Breast epithelium (tissue), 4 donors: ENCODE measurements at places on chromosomes 12 and 14. TPM values are rescaled to one million over a fixed set of nuclear protein-coding genes. Genes with fewer than 3 reads are reported as not detected.

GRCh38 chr12:64688219-64688618 lies 71.0 kb downstream of the GNS start:
- DNase-seq = no peak

DNA sequence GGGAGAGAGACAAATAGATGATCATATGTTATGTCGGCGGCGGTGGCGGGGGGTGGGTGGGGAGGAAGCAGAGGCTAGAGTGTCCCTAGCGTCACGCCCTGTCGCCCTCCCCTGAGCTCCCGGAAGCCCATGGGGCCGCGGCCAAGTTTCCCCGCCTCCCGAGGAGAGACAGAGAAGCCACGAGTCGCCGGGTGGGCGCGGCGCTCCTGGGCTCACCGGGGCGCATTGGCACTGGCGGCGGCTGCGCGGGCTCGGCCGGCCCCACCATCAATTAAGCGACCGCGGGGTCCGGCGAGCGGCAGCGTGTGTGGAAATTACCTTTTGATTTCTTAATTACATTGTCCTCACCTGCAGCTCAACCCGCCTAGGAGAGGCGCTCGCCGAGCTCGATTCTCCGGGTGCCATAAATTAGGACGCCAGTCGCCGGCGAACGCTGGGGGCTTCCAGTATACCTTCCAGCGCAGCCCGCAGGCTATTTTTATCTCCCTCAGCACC lies 119.9 kb upstream of the LHX5 start:
- DNase-seq = no peak

- no peak for DNase-seq
Observed at GRCh38 chr12:125387206-125387605, 322.0 kb downstream of the AACS start.

DNA sequence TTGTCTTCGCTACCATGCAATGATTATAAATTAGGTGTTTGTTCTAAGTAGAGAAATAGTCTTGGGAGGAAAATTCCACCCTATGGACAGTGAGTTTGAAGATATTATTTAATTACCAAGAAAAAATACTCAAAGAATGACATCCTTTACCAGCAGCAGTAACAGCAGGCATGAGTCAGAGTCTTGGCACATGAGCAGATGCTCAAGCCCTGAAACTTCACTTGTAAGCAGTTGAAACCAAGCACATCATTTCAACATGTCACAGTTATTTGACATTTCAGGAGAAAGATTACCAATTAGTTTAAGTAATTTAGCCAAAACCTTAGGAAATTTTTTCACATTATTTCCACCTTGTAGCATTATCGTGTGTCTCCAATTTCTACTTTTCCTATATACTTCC lies 99.2 kb downstream of the C12orf50 start:
- no peak for DNase-seq

DNA sequence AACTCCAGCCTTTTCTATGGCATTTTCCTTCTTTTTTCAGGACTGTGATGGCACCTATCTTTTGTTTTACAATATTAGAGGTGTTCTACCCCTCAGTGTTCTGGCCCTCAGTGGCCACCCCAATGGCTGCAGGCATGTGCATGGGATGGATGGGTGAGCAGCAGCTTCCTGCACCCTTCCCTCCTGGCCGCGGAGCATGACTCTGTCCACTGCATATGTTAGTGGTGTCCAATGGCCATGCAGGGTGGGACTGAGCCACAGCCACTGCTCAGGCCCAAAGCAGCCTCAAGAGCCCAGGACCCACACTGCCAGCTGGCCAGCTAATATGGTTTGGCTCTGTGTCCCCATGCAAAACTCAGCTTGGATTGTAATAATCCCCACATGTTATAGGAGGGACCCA lies 1032.3 kb upstream of the FBXO33 start:
- DNase-seq = no peak

DNA sequence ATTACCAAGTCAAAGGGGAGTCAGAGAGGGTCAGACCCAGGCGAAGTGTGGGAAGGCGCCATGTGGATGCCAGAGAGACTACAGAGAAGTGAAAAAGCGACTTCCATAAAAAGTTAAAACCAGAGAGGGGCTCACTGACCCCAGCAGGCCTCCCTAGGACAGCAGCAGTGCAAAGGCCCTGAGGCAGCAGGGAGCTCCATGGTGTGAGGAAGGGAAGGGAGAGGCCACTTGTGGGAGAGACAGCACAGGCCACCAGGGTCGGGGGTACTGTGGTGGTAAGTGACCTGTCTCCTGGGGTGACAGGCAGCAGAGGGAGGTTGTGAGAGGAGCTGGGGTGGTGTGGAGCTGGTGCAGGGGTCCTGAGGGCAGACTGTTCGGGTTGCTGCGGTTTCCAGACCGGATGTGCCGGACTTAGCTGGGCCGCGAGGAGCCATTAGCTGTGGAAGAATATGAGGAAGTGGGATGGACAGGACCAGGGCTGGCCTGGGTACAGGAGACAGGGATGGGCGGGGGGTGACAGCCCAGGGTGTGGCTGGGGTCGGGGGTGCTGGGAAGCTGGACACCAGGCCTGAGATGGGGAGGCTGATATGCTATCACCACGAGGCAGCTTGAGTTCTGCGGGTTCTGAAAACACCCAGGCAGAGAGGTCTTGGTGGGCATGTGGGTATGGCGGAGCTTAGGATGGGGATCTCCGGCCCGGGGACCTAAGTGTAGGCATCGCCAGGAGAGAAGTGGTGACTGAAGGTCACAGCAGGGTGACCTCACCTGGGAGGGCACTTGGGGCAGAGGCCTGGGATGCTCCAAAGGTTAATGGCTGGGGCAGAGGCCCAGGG lies 22.7 kb downstream of the SETD1B start:
- DNase-seq = no peak

The GPR65 gene
- 1.0 TPM for total RNA-seq

The ZBTB42 gene
- 3.5 TPM for total RNA-seq
